ENCODE measurements at places on chromosomes 12 and 14.
A peak's percentile ranks its signal among the peaks of the same experiment; 100 is the strongest.

DNA sequence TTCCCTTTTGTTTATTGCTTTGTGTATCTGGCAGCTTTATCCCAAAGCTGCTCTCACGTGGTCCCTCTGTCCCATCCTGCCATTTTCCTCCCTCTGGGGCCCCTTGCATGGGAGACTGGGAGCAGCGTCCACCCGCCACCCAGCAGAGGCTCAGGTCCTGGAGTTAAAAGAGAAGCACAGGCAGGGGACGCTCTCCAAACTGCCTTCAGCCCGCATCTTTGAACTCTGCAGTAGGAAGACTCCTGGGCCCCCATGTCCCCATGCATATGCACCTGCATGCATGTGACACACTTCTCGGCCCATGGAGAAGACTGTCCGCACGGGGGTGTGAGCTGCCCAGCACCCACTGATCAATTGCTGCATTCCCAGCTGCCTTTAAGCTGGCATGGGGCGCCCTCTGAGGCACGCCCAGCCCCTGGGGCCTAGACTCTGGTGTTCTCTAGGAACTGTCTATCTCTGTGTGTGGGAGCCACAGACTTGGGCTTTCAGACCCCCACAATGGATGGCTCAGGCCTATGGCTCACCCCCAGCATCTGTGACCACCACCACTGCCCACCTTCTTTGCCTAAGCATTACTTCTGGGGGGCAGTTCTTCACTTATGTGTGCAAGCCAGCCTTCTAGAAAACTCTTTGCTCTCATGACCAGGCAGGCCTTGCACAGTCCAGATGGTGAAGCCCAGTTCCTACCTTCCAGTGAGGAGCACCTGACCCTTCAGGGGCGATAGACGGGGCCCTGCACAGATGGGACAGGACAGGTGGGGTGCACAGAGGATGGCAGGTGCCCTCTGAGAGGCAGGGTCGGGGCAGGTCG is 96.1 kb upstream of the DIO3 start:
- DNase-seq, result peak; percentile 61

DNA sequence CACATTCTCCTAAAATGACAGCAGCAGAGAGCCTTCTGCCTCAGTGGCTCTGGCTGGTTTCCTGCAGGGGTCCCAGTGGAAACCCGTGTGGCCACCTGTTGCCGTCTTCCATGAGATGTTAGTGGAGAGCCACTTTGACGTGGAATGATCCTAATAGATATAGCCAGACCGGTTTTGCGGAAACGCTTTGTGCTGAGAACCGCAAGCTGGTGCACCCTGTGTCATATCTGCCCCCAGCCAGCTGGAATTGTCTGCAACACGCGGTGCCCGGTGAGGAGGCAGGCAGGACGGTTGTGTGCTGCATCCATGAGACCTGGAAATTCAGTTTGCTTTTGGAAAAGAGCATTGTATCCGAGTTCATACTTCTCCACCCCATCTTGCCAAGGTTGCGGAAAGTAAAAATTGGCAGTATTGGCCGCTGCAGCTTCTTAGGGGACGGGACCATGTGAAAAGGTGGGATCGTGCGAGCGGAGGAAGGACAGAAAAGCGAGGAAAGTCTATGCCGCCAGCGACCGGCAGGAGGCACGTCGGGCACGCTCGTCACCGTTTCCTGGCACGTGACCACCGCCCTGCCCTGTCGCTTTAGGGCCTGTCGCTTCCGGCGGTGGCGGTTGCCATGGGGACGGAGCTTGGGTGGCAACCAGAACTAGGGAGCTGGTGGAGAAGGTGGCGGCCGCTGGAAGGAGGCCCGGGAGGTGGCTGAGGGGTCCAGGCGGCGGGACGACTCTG is at the start of gene CFAP251:
CFAP251 (plus strand) TSS at position 643 of the 729 bp plus-strand sequence. CDS start 2,714 bp downstream, outside the sequence.
- peak; percentile 99 for DNase-seq

- no peak for DNase-seq
Observed at GRCh38 chr12:4723226-4723625, 3.0 kb downstream of the GALNT8 start.

DNA sequence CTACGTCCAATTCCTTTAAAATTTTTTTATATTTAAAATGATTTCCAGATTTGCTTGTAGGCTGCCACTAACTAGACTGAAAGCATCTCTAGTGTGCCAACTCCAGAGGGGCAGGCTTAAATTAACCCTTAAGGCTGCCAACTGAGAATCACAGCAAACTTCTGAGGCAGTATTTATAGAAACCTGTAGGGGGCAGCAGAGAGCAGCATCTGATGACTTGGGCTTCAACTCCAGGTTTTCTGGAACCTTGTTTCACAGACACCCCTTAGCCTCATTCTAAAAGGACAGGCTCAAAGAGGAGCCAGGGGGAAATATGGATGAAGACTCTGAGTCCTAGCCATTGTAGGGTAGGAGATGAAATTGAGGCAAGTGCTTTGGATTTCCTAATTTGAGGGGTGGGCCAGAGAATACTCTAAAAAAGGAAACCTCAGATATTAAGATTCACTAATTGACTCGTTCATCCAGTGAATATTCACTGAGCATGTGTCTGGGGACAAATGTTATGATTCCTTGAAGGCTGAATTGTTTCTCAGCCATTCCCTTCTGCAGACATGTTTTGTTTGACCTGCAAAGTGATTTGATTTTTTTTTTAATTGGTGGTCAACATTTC is 63.3 kb upstream of the HSPB8 start:
- DNase-seq, result no peak

GRCh38 chr12:58242796-58243630 is 301.6 kb downstream of the ATP23 start:
- DNase-seq, result no peak

DNA sequence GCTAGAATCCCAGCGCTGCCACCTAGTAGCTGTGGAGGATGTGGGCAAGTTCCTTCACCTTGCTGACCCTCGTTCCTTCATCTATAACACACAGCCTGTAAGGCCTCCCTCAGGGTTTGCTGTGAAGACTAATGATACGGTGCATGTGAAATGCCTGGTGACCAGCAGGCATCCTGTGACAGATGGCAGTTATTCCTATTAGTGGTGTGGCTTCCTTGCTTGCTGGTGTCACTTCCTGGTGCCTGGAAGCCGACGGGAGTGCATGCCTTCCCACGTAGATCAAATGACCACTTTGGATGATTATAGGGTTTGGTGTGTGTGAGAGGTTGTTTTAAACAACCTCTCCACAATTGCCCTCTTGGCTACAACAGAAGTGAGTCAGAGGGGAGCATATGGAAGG is 894.9 kb downstream of the VRK1 start:
- DNase-seq, result no peak

DNA sequence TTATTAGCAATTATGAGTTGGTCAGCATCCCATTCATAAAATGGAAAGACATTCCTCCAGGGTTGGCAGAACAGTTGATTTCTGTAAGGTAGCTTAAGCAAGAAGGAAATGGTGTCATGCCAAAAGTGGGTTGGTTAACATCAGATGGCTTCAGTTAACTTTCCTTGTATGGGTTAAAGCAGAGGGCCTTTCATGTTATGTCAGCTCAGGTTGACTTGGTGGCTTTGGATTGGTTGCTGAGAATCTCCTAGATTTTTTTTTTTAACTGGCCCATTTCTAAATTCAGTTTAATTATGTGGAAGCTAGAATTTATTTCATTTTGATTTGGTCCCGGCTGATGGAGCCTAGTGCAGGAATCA is 87.8 kb downstream of the BBS10 start:
- no peak for DNase-seq

GRCh38 chr12:2940564-2940963 is 18.6 kb upstream of the TEAD4 start:
- no peak for DNase-seq

DNA sequence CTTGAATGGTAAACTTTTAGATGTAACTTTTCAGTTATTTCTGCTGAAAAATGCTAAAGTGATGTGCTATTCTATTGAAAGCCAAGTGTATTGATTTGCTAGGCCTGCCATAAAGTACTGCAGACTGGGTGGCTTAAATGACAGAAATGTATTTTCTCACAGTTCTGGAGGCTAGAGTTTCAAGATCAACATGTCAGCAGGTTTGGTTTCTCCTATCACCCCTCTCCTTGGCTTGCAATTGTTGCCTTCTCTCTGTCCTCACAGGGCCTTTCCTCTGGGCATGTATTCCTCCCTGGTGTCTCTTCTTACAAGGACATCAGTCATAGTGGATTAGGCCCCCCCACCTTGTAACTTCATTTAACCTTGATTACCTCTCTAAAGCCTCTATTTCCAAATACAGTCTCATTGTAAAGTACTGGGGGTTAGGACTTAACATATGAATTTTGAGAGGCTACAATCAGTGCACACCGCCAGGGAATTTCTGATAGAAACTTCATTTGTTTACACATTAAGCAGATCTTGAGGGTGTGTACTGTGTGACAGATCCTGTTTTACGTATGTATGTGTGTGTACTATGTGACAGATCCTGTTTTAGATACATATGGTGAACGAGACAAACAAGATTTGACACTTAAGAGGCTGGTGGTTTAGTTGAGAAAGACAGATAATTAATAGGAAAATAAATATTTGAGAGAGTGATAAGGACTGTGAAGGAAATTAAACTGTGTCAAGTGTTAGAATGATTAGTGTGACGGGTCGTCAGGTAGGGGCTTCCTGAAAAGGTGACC is 49.5 kb downstream of the ADIPOR2 start:
- DNase-seq, result no peak

- DNase-seq, result no peak
Observed at GRCh38 chr14:51782435-51782834, 78.0 kb upstream of the GNG2 start.

DNA sequence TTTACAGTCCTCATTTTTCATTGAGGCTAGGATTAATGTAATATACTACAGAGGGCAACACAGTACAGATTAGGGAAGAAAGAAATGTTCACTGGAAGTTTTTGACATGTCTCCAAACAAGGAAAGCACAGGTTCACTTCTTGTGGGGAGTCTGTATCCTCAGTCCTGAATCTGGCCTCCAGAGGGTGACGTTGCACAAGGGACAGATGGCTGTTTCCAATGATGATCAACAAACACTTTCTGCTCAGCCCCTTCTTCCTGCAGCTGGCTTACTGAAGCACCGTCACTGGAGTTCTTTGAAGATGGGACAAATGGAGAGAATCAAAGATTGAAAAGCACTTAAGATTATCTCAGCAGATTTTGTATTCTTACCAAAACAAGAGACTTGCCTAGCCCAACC is 123.3 kb upstream of the OR4E1 start:
- no peak for DNase-seq

- DNase-seq, result no peak
Observed at GRCh38 chr14:99592933-99593753, 10.9 kb downstream of the CCDC85C start.

DNA sequence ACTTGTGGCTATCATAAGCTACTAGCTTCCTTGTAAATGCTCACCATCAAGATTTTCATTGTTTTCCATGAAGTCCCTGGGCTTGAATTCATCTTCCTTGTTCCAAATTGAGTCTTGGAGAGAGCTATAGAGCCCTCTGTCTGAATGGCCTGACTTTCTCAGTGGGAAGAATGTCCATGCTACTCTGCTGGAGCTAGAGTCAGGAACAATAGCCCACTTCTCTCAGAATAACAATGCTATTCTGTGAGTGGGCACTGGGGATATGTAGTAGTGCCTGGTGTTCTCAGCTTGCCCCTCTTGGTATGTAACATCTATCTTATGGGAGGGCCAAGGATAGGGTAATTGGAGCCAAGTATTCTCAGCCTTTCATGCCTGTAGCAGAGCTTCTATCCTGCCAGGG is 127.6 kb upstream of the TRHDE start:
- no peak for DNase-seq

- DNase-seq, result no peak
Observed at GRCh38 chr14:44803239-44803905, 158.4 kb downstream of the KLHL28 start.

DNA sequence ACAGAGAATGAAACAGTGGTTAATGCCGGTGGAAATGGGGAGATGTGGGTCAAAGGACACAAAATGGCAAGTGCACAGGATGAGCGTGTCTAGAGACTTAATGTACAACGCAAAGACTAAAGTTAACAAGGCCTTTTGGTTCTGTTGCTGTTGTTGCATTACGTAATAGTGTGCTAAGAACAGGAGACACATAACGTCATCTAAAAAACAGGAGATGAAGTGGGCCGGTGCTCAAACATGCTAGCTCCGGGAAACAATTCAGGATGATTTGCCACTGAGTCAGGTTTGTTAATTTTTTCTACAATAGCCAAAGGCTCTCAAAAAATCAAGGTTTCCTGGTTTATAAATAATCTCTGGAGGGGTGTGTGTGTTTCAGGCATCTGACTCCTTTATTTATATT is 55.5 kb downstream of the ETV6 start:
- DNase-seq, result no peak

- no peak for DNase-seq
Observed at GRCh38 chr12:20339060-20339459, 29.3 kb upstream of the PDE3A start.

DNA sequence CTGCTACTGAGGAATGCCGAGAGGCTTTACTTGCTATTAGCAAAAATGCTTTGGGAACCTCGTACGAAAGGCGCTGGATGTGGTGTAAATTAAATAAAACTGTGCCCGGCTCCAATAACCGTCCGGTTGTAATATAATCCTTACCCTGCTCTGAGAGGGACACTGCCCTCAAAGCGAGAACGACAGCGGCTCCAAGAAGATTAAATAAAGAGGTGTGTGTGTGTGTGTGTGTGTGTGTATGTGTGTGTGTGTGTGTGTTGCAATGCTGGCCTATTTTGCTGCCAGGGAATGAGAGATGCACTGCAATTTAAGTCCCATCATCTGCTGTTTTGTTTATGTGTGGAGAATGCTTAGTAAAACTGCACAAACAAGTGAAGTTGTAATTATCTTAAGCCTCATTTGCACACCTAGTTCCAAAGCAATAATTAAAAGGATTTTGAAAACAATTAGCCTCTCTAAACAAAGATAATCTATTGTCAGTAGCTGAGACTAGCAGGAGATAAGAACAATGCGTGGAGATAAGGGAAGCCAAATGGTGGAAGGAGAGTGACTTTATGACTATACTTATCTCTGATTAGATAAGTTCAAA is 1.2 kb upstream of the SIX1 start:
- DNase-seq, result no peak

DNA sequence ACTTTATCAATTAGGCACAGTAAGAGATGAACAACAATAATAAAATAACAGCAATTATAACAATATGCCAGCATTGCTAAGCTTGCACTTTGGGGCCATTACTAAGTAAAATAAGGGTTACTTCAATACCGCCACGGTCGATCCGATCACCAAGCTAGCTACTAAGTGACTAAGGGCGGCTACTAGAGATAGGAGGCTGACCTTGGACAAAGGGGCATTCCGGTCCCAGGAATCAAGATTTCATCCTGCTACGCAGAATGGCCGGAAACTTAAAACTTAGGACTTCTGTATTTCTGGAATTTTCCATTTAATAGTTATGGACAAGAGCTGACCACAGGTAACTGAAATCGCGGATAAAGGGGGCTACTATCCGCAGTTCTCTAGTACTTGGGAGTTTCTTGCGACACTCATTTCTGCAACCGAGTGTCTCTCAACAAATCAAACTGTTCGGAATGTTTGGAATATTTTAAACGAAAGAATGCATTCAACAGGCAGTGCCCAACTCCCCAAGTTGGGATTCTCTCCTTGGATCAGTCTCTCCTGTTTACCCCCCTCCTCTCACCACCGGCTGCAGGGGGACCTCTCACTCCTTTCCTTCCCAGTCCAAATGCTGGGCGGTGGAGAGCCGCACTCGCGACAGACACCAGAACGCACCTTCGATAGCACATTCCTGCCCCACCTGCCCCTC is 650 bp downstream of the HEBP1 start:
- DNase-seq, result no peak

All from aorta (tissue), 5 donors.